ENCODE measurements at places on chromosomes 6 and 20.

DNA sequence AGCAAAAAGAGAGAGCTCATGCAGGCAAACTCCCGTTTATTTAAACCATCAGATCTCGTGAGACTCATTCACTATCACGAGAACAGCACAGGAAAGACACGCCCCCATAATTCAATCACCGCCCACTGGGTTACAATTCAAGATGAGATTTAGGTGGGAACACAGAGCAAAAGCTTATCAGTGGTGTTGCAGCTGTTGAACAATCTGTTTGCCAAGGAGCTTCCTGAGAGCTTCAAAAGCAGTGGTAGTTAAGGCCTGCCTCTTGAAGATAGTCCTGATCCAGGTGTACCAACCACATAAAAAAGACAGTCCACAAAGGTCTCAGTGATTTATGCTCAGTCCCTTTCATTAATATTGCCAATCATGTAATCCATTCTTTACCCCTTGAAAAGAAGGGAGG is 269.4 kb upstream of the IRAK1BP1 start:
- DNase-seq: no peak

DNA sequence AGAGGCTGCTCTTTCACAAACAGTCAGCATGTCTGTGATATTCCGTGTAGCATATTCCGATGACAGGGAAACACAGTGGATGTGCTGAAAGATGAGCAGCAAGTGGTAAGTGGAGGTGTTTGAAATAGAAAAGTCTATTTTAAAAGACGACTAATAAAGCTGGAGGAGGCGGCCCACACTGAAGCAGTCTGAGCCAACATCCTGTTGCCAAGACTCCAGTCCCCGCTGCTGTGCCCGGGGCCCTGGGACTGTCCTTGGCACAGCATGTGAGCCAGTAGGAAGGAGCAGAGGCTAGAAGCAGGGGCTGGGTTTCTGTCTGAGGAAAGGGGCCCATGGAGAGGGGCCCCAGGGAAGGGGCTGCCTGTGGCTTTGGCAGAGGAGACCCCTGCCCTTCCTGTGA is 351.5 kb upstream of the CHD6 start:
- DNase-seq: no peak

DNA sequence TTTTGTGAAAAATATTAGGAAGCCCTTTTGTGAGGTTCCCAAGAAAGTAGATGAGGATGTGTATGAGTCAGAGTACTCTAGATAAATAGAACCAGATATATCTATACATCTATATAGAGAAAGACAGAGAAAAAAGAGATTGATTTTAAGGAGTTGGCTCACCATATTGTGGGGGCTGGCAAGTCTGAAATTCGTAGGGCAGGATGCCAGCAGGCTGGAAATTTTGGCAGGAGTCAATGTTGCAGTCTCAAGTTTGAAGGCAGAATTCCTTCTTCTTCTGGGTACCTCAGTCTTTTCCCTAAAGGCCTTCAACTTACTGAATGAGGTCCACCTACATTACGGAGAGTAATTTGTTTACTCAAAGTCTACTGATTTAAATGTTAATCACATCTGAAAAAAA is 65.3 kb upstream of the SAMD3 start:
- no peak for DNase-seq

- no peak for DNase-seq
Measured at GRCh38 chr20:48106428-48106827, 321.1 kb upstream of the SULF2 start.

DNA sequence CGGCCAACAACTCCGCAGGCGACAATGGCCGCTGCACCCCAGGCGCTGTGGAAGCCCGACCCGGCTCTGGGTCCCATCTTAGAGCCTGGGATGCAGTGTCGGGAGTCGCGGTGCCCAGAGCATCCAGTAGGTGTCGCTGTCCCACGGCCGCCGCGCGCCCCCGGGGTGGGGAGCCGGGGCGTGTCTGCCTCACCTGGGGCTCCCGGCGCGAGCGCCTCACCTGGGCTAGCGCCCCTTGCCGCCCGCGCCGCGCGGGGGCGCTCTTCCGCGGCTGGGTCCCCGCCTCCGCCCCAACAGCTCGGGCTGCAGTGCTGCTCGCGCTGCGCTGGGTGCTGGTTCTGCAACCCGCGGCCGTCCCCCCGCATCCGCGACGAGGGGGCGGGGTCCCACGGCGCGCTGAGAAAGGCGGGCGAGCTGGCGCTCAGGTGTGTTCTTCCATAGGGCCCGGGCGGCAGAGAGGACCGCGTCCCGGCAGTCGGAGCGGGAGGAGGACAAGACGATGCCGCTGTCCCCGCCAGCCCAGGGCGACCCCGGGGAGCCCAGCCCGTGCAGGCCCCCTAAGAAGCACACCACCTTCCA is at the start of gene CRYBG1:
CRYBG1 (plus strand) TSS at position 308 of the 579 bp plus-strand sequence; CDS start at position 500, 192 bp downstream.
- peak; percentile 87 for DNase-seq
